HS-27A (cell line): ENCODE measurements at places on chromosomes 7 and 10.

DNA sequence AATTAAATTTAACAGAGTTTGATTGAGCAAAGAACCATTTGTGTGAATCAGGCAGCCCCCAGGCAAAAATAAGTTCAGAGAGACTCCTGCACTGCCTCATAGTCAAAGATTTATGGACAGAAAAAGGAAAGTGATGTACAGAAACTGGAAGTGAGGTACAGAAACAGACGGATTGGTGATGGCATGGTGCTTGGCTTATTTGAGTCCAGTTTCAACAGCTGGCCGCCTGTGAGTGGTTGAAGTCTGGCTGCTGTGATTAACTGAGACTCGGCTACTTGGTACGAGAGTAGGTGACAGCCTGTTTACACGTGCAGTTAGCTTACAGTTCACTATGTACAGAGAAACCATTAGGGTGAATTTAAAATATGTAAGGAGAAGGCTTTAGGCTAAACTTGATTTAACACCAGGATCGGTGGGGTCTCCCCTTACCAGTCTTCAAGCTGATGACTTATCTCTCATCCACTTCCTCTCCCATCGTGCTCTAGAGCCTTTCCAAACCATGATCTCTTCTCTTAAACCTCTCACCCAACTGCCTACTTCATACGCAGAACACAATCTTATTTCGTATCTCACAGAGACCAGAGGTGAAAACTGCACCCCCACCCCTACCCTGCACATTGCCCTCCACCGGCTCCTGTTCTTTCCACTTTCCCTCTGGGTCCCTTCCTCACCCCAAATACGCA is 5.0 kb upstream of the MSMB start:
- DNase-seq: no peak

DNA sequence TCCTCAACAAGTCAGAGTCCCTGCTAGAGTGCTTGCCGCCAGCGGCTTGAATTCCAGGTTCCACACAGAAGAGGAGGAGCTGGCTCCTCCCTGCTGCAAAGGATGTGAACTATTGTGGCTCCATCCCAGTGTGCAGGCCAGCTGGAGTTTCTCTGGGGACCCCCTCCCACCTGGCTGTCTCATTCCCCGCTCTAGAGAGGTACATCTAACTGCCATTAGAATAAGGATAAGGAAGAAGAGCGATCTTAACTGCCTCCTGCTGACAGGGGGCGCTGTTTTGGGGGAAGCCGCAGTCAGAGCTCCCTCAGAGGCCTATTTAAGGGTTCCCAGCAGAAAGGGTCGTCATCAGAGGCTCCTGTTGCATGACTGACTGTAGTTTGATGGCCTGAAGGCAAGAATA is 40.8 kb upstream of the HECW1 start:
- DNase-seq: peak; percentile 1

DNA sequence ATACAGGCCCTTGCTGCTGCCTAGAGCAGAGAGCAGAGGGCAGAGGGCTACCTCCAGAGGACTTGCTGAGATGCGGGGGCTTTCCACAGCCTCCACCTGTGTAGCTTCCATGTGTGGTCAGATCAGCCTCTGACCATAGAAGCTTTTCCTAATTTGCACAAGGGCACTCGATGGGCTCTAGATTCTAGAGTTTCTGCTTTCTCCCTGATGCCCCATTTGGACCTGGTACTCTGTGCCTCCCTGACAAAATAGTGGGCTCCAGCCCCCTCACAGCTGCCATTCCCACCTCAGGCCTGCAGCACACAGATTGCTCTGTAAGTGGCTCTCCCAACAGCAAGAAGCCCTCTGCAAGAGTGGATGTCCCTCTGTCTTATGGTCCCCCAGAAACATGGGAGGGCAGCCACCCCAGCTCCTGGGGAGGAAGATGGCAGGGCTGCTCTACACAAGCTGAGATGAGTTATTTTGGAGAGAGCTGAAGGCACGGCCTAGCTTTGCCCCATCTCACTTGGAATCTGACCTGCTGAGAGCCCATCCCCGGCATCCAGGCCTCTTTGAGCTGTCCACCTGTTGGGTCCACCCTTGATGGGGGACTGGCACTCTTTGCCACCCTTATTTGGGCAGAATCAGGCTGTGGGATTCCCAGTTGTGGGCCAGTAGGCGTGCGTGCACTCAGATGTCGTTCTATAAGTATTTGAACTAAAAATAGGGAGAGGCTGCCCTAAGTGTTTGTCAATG is 16.7 kb downstream of the TMEM273 start:
- no peak for DNase-seq

DNA sequence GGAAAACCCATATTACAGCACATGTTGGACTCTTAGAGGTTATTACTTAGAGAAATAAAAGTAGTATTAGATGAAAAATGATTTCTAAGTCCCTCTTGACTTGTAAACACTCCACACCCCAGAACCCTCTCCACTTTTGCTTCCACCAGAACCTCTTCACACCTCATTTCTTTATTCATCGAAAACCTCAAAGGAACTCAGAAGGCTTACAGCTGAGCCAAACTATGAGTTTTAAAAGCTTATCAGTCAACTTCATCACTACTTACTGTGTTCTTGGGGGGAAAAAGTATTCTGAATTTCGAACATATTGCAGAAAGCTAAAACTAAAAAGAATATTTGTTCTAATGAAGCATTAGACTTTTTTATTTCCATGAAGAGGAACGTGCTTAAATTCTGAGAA is 547.8 kb upstream of the STEAP1 start:
- DNase-seq: no peak

GRCh38 chr10:3812141-3812540 is 27.1 kb upstream of the KLF6 start:
- no peak for DNase-seq

DNA sequence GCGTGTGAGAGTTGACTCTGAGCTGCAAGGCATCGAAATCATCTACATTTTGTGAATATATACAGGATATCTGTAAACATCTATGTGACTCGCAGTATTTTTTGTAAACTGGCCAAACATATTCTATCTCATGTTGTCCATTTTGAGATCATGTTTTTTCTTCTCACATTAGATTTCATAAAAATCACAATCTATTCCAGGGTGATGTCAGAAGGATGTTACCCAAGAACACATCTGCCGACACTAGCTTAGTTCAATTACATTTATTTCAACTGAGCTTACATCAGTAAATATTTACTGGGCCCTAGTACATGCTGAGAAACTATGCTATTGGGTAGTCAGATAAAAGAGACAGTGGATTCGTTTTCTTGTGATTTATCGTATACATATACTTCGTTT is 2.5 kb upstream of the BUB3 start:
- no peak for DNase-seq

DNA sequence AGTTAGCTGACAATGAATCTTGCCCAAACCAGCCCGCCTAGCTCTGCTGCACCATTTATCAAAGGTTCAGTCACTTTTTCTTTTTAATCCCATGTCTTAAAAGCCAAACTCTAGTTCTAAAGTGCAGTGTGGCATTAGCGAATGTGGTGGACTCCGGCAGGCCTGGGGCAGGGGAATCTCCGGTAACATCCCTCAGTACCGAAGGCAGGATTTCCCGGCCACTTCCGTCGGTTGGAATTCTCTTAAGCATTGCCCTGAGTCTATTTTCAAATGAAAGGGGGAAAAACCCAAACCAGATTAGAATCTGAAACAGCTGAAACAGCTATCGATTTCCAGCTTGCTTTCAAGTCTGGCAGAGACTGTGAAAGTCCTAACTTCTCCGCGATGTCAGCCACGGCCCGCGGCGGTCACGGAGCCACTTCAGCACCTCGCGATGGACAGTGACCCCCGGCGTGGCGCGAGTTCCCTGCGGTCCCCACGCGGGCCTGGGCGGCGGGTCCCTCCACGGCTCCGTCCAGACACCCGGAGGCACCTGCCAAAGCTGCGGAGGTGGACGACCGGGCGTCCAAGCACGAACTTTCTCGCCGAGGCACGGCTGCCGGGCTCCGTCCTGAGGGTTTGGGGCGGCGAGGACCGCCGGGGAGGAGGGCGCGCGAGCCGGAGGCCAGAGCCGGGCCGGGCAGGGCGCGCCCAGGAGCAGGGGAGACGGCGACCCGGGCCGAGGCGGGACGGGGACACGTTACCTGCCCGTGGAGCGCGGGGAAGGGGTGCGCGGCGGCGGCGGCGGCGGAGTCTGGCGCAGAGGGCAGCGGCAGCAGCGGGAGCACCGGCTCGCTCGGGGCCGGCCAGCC is 745 bp downstream of the TCERG1L start:
- no peak for DNase-seq

- no peak for DNase-seq
Observed at GRCh38 chr7:108358553-108358952, 97.7 kb downstream of the NRCAM start.

DNA sequence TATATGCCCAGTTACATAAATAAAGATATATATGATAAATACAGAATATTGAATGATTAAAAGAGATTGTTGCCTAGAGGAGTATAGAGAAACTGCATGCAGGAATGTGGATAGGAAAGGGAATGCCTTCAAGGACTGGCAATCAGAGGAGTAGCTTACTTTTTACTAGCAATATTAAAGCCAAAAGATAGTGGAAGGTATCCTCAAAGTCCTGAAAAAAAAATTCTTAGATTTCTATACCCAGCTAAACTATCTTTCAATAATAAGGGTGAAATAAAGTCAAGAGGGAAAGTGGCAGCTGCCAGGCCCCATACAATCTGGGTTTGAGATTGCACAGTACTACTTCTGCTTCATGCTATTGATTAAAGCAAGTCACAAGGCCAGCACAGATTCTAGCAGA is 733.2 kb downstream of the GATA3 start:
- DNase-seq: no peak

DNA sequence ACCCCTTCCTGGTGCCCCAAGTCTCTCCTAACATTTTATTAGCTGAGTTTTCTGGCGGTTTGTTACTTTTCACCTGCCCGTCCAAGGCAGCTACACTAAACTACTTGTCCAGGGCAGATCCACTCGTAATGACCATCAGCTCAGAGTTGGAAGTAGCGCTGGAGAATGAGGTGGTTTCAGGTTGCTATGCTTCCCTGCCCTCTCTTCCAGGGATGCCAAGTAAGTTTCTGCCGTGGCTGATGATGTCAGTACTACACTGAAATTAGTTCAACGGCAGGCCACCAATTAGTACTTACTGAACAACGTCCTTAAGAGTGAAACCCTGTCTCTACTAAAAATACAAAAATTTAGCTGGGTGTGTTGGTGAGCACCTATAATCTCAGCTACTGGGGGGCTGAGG is 55.2 kb downstream of the DIP2C start:
- no peak for DNase-seq

DNA sequence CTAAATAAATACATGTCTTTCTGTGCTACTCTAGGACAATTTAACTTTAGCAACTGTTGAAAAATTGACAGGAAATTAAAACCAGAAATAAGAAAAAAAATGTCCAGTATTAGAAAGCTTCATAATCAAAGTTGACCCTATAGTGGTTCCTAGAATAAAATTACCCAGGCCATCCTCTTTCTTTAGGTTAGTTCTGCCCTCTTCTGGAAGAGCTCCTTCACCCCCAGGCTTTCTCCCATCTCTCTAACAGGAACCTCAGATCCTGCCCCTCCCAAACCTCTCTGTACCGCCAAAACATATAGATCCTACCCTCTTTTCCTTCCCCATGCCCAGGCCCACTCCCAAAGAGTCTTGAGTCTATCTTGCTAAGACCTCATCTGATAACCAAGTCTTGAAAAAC is 159.4 kb upstream of the CDK1 start:
- DNase-seq: no peak

DNA sequence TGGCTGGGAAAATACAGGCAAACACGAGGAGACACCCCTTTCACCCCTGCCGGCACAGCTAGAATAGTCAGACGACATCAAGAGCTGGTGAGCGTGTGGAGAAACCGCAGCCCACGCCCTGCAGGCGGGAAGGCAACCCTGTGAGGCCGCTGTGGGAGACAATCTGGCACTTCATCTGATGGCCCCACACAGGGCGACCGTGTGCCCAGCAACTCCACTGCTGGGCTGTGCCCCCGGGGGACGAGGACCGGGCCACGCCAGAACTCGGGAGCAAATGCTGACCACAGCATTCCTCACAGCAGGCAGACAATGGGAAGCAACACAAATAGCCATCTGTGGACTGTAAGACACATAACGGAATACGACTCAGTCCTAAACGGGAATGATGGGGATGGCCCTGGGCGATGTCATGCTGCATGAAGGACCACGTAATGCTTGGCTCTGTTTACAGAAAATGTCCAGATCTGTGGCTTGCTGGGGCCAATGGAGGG is 58.9 kb downstream of the CFAP46 start:
- no peak for DNase-seq

DNA sequence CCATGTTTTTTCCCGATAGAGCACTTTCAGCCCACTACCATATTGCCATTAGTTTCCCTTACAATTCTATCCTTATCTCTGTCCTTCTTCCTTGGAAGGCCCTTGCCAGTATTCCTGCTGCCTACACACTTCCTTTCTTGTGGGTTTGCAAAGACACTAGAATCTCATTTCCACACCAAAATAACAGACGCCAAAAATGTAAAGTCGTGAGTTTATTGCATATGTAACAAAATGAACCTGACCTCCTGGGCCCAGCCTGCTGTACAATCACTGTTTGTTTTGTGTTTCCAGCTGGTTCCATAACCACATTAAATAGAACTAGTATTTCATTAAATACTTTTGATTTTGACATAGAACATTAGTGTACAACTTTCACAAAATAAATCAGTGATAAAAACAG is 116.7 kb downstream of the SMURF1 start:
- no peak for DNase-seq

GRCh38 chr7:92949748-92950147 is 113.4 kb upstream of the CDK6 start:
- no peak for DNase-seq

DNA sequence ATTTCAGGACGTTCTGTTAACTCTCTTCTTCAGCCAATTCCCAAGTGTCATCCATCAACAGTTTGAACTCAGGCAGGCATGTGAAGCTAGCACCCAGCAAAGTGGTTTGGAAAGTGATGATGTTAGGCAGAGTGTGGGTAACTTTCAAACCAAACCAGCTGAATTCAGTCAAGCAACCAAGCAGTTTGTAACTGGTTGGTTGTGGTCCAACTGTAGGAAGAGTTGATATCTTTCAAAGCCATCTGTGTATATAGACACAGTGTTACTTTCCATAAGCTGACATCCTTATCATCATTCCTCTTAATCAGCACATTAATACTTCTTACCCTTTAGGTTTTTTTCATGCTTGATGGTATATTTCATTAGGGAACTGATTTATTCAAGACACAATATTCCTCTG is 72.2 kb upstream of the NUPR2 start:
- DNase-seq: no peak

- no peak for DNase-seq
Observed at GRCh38 chr7:121002048-121002756, 13.7 kb downstream of the CPED1 start.
